ENCODE measurements at places on chromosomes 4 and X.

DNA sequence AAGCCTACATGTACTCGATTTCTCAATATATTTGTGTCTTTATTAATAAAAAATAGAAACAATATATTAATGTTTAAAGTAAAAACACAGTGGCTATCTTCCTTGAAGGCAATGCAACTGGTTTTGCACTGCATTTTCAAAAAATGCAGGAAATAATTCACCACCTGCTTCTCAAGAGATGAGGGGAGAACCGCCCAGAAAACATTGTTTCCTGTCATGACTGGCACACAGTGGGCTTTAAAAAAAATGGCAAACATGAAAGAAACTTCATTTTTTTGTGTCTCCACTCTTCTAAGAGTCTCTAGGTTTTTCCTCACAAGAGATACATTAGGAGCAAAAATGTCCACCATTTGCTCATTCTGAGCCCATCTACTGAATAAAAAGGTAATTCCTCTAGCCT is 50.8 kb upstream of the C4orf50 start:
- no peak for DNase-seq

- no peak for DNase-seq
Observed at GRCh38 chr4:7828011-7828720, 111.5 kb downstream of the AFAP1 start.

DNA sequence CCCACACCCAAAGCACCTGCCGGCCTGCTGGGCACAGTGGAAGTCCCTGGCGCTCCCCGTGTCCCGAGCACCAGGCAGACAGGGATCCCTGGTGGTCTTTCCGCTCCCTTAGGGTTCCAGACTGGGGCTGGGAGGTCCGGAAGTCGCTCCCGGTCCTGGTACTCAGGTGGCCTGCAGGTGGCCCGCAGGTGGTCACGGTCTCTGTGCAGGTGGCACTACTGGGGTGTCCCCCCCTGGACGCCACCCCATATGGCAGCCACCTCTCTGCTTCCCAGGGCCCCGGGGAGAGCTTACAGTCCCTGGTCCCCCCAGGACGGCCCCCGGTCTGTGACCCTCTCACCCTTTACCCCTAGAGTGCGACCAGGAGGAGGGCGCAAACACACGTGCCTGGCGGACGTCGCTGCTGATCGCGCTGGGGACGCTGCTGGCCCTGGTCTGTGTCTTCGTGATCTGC is 13.6 kb downstream of the SLC25A6 start:
- no peak for DNase-seq

DNA sequence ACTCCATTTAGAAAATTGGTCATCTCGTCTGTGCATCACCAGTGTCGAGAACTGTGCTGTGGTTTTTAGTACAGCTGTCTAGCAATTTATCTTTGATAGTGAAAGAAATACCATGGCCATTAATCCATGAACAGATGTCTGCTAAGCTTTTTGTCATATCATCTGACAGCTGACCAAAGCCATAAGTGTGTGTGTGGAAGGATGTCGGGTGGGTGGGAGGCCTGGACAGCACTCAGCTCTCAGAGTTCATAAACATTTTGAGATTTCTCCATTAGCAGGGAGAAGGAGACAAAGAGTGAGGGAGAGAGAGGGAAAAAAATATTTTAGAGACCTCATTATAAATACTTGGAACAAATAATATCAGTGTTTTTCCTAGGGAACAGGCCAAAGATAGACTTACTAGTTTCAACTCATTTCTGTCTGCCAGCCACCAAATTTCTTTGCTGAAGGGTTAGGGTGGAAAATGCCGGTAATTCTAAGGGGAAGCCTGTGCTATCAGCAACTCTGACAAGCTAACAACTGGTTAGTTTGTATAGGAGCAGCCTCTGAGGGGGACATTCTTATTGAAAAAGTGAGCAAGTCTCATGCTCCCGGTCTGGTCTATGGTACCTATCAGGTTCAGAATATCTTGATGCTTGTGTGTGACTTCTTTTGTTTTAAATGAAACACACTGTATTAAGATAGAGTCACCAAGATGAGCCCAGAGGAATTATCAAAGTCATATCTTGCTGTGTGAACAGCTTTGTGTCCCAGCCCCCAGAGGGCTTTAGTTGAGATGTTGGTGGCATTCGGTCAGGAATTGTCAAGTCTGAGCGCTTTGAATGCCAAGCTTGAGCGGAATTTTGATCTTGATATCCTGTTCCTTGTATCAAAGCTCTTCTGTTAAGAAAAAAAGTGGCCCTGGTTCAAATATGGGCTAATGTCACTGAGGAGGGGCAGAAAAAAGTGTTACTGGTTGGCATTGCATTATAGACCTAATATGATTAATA is 41.9 kb upstream of the PDLIM3 start:
- no peak for DNase-seq
